Activated naive CD4-positive, alpha-beta T cell treated with anti-CD3 and anti-CD28 coated beads for 36 hours (primary cell): ENCODE measurements at places on chromosomes 3 and 15.

GRCh38 chr3:123201223-123201556 is 553 bp upstream of the SEC22A start:
- peak overlapping the region; percentile 95 for H3K27ac ChIP-seq
- H3K36me3 ChIP-seq: peaks cover 10% of the 10 kb centered on the region
- peak overlapping the region; percentile 95 for H3K4me3 ChIP-seq
- H3K27me3 ChIP-seq: no peaks in the 10 kb centered on the region
- peaks cover 23% of the 10 kb centered on the region for H3K4me1 ChIP-seq
- no peak for DNase-seq

GRCh38 chr3:52786330-52787215 is 8.0 kb upstream of the ITIH3 start:
- no peaks in the 10 kb centered on the region for H3K27me3 ChIP-seq
- no peaks in the 10 kb centered on the region for H3K36me3 ChIP-seq
- H3K4me1 ChIP-seq: no peaks in the 10 kb centered on the region
- no peak overlapping the region for H3K4me3 ChIP-seq

- peaks cover 13% of the 10 kb centered on the region for H3K27me3 ChIP-seq
- H3K27ac ChIP-seq: no peak overlapping the region
- no peak for DNase-seq
- H3K4me1 ChIP-seq: no peaks in the 10 kb centered on the region
Measured at GRCh38 chr3:160477750-160478149, 28.2 kb upstream of the TRIM59 start.

DNA sequence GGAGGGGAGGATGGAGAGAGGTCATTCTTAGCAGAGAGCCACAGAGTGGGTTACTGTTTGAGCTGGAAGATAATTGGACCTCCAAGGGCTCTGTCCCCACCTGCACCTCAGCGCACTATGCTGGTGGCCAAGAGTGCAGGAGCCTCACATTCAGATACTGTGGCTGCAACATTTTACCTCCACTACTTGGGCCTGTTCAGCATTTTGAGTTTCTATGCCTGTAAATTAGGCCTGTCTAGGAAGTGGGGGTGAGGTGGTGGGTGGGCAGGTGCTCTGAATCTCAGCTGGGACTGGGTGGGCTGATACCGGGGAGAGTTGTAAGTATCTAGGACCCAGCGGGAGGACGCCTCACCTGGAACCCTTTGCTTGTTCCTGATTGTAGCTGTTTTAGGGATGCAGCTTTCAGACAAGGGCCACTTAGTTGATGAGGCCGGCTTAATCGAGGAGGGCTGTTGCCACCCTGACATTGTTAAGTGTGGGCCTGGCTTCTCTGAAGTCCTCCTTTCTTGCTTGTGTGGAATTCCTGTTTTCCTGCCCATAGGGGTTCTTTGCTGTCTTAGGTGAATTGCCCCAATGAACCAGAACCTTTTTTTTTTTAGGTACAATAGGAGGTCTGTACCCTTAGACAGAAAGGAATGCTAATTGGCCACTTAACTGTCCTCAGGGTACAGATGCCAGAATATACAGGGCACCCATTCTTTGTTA is 83.8 kb downstream of the SMAD3 start:
- peaks cover 3% of the 10 kb centered on the region for H3K36me3 ChIP-seq
- H3K4me1 ChIP-seq: peaks cover 75% of the 10 kb centered on the region
- DNase-seq: no peak
- H3K4me3 ChIP-seq: no peak overlapping the region
- no peaks in the 10 kb centered on the region for H3K27me3 ChIP-seq
- H3K27ac ChIP-seq: peak overlapping the region; percentile 23
